H9 (cell line): ENCODE measurements at places on chromosomes 13 and 19. TPM values are rescaled to one million over a fixed set of nuclear protein-coding genes. Genes with fewer than 3 reads are reported as not detected.
A peak's percentile ranks its signal among the peaks of the same experiment; 100 is the strongest.

GRCh38 chr19:31659897-31660210 lies 310.6 kb upstream of the TSHZ3 start:
- no peak for DNase-seq

UGGT2 gene
- total RNA-seq = 31.3 and 34.5 TPM in 2 replicates

DNA sequence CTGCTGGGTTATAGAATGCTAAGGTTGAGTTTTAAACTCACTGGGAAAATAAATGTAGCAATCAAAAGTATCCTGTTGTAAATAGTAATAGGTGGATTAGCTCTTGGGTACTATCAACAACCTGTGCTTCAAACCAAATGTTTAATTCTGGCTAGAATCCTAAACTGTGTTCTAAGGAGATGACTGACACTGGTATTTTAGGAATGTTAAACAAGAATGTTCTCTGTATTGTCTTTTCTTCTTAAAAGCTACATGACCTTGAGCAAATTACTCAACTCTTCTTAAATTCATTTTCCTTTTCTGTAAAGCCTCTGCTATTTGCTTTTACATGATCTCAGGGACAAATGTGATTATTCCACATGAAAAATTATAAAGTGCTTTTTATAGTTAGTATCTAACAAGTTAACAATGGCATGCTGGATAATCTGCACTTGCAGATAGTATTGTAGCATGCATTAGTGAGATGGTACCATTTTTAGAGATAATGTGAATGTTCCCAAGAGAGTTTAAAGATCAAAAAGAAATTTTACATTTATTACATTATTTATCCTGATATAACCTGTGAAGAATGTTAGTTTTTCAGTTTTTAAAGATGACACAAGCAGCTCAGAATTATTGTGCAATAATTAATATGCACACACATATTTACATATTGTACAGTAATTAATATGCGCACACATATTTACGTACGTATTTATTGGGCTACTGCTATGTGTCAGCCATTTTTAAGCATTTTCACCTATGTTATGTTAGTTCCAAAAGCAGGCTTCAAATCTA lies 13.6 kb upstream of the EPSTI1 start:
- no peak for DNase-seq

DNA sequence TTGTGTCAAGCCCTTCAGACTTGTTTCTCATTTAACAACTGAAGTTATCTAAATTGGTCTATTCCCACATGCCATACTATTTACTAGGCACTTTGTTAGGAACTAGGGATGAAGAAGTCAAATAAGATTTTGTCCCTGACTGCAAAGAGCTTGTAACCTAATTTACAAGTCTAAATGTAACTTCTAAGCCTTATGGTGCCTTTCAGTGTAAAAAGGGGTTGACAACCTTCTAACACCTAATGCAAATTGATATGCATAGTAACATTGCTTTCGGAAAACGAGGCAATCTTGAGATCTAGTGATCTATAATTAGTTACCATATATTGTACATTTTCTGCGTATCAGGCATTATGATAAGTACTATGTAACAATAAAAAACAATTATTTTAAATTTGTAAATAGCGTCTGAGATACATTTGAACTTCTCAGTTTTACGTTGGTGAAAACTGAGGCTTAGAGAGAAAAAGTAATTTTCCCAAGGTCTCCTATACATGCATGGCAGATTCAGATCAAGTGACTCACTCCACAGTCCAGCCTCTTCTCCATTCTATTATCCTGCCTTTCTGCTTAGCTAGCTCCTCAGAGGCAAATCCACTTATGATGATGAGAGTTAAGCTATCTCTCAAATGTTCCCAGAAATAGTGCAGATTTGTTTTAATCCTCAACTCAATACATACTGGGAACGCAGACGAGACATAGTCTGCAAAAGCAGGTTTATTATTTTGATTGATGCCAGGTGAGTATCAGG lies 764.9 kb upstream of the SLITRK5 start:
- no peak for DNase-seq

ZNF208 gene
- total RNA-seq = not detected in 2 replicates

GRCh38 chr19:55275851-55276719 lies 3.8 kb downstream of the HSPBP1 start:
- no peak for DNase-seq

DNA sequence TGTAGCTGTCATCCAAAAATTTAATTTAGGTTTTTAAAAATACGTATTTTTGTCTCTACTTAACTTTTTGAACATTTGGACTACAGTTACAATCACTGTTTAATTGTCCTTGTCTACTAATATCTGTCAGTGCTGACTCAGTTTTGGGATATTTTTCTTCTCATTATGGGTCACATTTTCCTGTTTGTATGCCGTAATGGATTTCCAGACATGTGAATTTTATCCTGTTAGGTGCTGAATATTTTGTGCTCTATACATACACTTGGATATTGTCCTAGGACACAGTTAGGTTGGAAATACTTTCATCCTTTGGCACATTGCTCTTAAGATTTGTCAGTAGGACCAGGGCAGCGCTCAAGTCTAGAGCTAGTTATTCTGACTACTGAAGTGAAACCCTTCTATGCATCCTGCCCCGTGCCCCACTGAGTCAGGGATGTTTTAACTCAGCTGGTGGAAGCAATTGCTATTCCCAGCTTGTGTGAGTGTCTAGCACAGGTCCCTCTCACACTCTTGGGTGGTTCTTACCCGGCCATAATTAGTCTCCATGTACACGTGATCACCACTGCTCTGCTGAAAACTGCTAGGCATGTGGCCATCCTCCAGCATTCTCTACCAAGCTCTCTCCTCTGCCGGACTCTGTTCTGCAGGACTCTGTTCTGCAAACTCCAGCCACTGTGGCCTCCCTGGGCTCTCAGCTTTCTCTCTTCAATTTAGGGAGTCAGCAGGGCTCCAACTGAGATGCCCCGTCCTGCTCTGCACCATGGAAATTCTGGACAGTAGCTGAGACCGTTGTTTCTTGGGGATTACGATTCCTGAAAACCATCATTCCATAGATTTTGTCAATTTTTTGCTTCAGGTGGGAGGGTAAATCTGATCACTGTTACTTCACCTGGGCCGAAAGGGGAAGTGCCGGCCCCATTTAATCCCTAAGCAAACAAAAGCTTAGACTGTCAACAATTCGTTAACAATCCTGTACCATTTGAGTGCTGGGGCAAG lies 11.1 kb downstream of the PROZ start:
- DNase-seq = no peak

GRCh38 chr19:6596621-6597020 lies 5.7 kb upstream of the CD70 start:
- DNase-seq = no peak

DNA sequence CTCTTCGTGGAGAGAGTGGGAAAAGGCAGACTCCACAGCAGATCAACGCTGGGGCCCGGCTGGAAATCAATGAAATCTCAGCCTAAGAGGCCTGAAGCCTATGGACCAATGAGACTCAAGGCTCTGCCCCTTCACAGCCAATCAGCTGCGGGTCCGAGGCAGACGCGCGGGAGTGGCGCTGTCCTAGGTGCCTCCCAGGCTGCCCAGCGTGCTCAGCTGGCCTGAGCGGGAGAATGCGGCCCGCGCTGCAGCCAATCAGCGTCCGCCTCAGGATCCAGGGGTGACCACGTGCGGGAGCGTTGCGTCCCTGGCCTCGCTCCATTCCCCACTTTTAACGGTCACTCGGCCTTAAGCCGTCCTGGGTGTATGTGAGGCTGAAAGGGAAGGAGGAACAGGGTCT lies at the start of gene ZBTB32:
Gene ZBTB32, plus strand, starts transcription at position 341 of the 400 bp plus-strand sequence. CDS start 10,069 bp downstream, outside the sequence.
- DNase-seq = peak; percentile 87

DNA sequence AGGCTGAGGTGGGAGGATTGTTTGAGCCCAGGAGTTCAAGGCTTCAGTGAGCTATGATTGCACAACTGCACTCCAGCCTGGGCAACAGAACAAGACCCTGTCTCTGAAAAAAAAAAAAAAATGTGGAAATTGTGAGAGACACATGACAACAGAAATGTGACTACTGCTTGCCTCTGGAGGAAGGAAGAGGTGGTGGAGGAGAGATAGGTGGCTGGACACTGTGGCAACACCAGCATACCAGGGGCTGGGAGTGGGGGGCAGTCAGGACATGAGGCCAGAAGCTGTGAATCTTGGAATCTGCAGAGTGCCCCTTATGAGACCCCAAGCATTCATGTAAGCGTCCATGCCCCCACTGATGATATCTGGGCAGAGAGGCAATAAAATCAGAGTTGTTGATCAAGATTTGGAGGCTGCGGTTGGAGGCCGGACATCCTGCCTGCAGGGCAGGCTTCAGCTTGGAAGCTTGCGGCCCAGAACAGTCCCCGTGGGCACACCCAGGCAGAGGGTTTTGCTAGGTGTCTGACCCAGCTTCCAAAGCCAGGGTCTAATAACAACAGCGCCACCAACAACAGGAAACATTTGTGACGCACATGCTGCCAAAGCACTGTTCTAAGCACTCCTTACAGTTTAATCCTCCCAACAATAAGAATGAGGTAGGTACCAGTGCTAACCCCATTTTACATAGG lies 16.9 kb downstream of the FAM187B start:
- no peak for DNase-seq

- no peak for DNase-seq
These were observed 5.4 kb upstream of the LGALS13 start for GRCh38 chr19:39596911-39597310.

DNA sequence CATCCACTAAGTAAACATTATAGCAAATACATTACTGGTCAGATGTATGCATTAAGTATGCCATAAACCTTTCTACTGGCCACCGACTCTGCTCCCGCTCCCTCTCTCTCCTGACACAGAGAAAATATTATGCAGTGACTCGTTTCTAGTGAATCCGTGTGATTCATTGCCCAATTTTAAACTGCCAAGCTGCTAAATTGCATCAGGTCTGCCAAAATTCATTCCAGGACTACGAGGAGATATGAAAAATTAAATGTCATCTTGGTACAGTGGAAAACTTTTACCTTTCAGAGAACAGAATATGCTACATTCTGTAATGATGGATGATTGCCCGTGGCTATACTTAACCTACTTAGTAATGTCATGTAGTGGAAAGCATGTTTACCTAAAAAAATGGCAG lies 368.8 kb upstream of the TSHZ3 start:
- DNase-seq = no peak

- peak; percentile 72 for DNase-seq
These were observed 17.3 kb upstream of the ERCC1 start for GRCh38 chr19:45440873-45441654.

GRCh38 chr13:100480676-100481075 lies 107.9 kb downstream of the GGACT start:
- DNase-seq = no peak

SYCN gene
- not detected in 2 replicates for total RNA-seq

DNA sequence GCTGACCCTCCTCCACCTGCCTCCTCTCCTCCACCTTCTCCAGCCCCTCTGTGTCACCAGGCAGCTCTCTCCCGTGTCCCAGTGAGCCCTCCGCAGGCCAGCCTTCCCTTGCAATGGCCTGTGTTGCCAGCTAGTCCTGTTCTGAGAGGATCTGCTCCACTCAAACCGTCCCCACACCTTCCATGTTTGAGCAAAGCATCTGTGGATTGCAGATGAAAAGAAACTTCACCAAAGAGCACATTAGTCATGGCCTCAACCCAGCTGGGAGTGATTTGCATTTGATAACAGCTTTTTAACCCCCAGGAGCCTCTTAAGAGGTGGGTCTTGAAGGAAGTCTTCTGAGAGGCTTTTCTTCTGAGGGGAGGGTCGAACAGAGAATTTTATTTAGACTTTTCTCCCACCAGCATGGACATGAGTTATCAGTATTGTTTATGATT lies 72.8 kb downstream of the COL4A2 start:
- peak; percentile 58 for DNase-seq

PLIN4 gene
- 0.90 and 1.1 TPM in 2 replicates for total RNA-seq

- no peak for DNase-seq
These were observed 153.1 kb downstream of the LACC1 start for GRCh38 chr13:44032802-44033201.

- no peak for DNase-seq
These were observed 56.6 kb downstream of the FRY start for GRCh38 chr13:32087955-32088747.
